ENCODE measurements at places on chromosomes 12 and 14. TPM values are rescaled to one million over a fixed set of nuclear protein-coding genes. Genes with fewer than 3 reads are reported as not detected.

- no peak for DNase-seq
Observed at GRCh38 chr14:71240866-71241520, 333.7 kb downstream of the PCNX1 start.

GRCh38 chr12:95857156-95857555 is 1.6 kb upstream of the SNRPF start:
- no peak for DNase-seq

- DNase-seq: no peak
Observed at GRCh38 chr14:50520947-50521815, 11.2 kb downstream of the MAP4K5 start.

DNA sequence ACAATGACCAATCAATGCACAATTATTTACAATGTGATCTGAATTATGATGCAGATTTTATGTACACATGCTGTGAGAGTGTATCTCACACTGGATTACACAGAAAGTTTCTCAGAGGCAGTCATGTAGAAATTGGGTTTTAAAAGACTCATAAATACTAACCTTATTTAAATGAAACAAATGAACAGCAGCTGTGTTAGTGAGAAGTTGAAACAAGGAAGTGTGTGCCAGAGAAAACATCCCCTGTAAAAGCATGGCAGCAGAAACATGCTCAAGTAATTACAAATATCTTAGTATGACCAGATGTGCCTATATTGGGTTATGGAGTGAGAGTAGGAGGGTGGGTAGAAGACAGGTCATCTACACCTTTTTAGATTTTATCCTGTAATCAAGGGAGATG is 723.7 kb downstream of the C12orf50 start:
- no peak for DNase-seq

The KRT85 gene
- total RNA-seq: not detected

The TC2N gene
- 8.6 TPM for total RNA-seq

The DAAM1 gene
- 68.4 TPM for total RNA-seq

The DIO2 gene
- total RNA-seq: 18.6 TPM

The TBC1D30 gene
- total RNA-seq: 33.8 TPM
